ENCODE measurements at places on chromosomes 16 and 17.

GRCh38 chr16:89482817-89483205, 7.5 kb downstream of the ANKRD11 start:
- DNase-seq: no peak

GRCh38 chr17:45298546-45299285, 18.1 kb downstream of the MAP3K14 start:
- no peak for DNase-seq

DNA sequence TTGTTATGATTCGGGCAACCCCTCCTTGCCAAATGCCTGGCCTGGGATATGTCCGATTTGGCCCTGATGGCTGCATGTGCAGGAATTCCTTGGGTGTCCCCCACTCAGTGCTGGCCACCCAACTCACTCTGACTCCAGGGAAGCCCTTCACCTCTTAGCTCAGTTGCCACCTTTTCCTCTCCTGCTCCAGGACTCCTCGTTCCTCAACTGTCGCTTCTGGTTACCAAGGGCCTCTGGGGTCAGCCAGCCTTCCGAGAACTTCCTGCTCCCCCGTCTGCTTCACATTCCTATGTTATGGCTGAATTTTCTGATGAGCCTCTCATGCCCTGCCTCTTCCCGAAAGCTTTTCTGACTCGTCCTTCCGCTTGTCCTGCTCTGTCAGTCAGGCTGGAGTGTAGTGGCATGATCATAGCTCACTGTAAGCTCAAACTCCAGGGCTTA, 63.5 kb downstream of the SPACA3 start:
- DNase-seq: no peak

GRCh38 chr17:17056156-17056539, 13.9 kb downstream of the MPRIP start:
- DNase-seq: no peak

- no peak for DNase-seq
Measured at GRCh38 chr17:19410875-19411620, at the start of gene RNF112. Gene RNF112, plus strand, starts transcription at chr17:19411232. Its CDS starts 177 bp downstream, at chr17:19411409.
